ENCODE measurements at places on chromosomes 5 and 9.

GRCh38 chr5:138927979-138928378 lies 52.8 kb upstream of the LRRTM2 start:
- DNase-seq, result no peak

- no peak for DNase-seq
Observed at GRCh38 chr5:138563340-138564118, 11.7 kb downstream of the HSPA9 start.

DNA sequence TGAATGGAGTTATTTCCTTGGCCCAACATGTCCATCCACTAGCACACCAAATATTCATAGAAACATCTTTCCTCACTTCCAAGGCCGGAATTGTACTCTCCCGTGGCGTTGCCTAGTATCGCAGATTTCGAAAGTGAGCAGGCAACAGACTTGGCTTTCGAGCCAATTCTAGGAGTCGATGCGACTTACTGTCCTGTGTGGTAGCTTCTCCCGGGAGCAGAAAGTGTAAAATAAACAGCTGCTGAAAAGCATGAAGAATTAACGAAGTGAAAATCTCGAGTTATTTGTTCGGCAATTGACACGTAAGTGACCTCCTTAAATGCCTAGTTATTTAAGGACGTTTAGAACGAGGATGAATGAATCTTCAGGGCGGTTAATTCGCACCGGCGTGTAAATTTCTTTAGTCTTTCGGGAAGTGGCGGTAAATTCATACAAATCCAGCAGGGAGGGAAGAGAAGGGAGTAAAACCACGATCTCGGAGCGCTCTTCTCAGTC lies 449 bp upstream of the PCSK5 start:
- peak; percentile 41 for DNase-seq

DNA sequence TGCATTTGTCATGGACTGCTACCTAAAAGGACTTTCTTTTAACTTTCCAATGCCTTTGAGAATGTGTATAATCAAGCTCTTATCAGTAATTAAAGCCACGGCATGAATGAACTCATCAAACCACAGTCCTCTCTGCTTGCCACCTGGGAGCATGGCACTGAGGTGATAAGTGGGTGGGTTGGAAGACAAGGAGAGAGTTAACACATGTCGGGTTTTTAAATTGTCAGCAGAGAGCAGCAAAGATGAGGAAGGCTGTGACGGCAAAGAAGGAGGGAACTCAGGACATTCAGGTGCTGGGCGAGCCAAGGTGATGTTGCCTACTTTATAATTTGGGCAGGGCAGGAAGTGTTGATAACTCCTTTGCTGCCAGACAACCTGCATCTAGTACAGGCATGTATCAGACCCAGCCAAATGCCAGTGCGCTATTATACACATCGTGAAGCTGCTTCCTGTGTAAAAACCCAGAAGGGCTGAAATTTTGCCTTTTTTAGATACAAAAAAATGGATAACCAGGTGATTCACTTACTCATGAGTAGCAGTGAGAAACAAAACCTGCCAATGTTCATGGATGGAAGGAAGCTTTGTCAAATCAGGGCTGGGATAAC lies 269.1 kb downstream of the KIF4B start:
- DNase-seq, result no peak

DNA sequence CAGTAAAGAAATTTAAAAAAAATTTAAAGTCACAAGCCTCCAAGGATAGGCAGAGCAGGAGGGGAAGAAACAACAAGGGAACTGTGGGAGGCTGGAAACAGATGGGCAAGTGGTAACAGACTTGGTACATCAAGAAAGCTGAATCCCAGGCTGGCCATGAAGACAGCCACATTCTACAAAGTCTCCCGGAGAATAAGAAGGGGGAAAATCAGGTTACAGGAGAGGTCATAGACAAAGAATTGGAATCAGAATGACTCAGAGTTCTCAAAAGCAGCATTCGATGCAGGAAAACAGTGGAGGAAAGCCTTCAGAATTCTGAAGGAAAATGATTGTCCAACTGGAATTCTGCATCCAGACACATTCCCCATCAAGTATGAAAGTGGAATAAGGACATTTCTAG lies 129.7 kb downstream of the ADAMTS2 start:
- no peak for DNase-seq

DNA sequence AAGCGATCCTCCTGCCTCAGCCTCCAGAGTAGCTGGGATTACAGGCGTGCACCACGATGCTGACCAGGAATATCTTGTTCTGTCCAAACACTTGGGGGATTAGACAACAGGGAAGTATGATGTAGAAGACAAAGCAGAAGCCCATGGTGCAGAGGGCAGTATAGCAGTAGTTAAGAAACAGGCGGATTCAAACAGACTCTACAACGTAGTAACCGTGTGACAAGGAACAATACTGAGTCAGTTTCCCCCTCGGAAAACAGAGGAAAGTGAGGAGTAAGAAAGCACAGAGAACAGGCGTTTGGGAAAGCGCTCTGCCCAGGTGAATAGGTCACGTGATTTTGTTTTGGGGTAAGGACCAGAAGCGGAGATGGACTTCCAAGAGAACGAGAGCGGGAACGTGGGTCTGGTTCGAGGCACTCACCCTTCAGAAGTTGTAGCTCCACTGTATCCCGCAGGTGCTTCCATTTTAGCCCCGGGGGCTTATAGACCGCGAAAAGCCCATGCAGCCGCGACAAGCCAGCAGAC lies 306 bp downstream of the TRUB2 start:
- DNase-seq, result no peak
